CD4-positive, alpha-beta T cell treated with Interferon gamma for 1 hour (primary cell): ENCODE measurements at places on chromosomes 7 and 10.

DNA sequence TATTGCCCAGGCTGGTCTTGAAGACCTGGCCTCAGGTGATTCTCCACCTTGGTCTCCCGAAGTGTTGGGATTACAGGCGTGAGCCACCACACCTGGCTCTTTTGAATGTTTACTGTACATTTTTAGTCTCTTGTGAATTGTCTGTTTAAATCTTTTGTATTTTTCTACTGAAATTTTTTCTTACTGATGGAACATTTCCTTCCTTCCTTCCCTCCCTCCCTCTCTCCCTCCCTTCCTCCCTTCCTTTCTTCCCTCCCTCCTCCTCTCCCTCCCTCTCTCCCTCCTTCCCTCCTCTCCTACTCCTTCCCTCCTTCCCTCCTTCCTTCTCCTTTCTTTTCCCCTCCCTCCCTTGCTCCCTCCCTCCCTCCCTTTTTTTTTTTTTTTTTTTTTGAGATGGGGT, 58.0 kb downstream of the DAGLB start:
- no peak for DNase-seq

GRCh38 chr7:4883372-4884144, at the start of gene RADIL:
TSS of gene RADIL (minus strand) at chr7:4883716. CDS start at chr7:4878139, 5,577 bp downstream.
- DNase-seq, result peak; percentile 86

DNA sequence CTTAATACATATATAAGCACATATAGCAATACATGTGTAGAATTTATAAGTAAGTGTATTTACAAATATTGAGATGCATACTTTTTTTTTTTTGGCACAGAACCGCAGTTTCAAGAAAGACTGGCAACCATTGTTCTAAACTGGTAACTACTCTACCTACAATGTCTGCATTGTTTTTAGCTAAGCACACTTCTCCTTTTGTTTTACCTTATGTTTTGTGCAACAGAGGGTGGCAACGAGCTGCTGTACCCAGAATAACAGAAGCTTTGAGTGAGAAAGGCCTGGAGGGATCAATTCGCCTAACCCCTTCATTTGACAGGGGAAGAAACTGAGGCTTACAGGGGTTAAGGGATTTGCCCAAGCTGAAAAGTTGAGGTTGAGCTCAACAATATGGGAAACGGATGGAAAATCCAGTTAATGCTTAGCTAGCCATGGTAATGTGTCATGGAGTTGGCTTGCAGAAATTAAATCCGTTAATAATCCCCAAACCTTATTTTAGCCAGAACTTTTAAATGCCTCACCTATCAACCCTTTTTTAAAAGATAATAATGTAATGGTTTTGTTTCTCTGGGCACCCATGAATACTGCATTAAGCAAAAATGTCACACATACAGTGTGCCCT, 25.5 kb downstream of the FZD1 start:
- no peak for DNase-seq

DNA sequence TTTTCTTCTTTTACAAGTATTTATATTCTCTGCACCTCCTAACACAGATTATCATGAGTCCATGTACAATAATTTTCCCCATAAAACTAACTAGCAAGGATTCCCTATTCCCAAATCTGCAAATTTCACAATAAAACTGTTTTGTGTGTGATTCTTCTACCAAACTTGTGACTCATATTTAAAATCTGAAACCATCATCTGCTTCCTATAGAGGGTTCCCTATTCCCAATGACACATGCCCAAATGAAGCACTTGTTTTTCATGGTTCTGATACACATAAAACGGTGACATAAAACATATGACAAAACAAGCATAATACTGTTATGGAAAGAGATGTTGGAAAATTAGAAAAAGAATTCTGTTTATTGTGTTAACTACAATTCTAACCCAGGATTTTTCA, 657.6 kb downstream of the PARD3 start:
- no peak for DNase-seq
